ENCODE measurements at places on chromosomes 11 and 22.

DNA sequence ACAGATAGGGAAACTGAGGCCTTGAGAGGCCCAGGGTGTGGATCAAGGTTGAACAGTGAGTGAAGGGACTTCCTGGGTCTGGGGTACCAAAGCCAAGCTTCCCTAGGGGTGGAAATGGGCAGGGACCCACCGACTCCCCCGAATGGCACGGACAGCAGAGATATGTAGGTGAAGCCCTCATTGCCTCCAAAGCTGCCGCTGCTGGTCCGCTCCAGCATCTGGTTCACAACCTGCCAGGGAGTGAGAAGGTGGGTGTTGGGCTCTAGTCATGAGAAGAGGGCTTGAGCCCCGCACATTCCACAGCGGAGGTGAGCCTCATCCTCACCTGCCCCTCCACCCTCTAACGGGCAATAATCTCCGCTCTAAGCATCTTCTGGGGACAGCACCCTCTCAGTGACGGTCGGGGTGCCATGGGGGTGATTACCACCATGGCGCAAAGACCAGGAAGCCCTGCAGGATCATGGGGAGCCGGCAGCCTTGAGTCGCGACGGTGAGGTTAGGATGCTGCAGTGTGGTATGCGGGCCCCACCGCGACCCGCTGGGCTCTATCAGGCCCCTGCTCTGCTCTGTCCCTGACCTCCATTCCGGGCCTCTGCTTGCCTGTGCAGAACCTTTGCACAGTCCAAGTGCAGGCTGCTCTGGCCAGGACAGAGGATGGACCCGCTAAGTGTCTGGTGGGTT is 10.8 kb downstream of the ALDH3B2 start:
- DNase-seq, result peak; percentile 37

DNA sequence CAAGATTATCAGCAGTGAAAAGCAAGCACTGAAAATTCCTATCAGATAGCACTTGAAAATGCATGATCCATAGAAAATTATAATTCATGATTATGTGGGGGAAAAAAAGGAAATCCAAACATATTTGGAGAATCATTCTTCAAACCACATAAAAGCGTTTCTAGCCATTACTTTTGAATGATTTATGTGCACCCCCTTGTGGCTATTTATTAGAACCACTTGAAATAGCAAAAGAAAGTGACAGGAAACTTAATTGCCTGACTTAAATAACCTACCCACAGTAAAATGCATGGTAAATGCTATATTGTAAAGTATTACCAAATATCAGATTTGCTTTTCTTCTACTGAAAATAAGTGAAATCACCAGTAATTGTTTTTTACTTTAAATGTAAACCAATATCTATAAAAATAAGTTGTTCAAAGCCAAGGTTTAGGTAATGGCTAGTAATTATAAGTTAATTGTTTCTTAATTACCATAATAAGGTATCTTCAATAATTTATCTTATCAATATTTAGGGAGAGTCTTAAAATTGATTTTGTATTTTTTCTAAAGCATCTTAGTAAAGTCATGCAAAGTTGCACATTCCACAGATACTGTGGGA is 168.5 kb downstream of the ARHGAP42 start:
- no peak for DNase-seq

- no peak for DNase-seq
Observed at GRCh38 chr22:36417281-36417686, 29.5 kb upstream of the MYH9 start.

- DNase-seq, result no peak
Observed at GRCh38 chr11:19506816-19507486, 205.7 kb upstream of the NAV2 start.

- no peak for DNase-seq
Observed at GRCh38 chr11:60280412-60280811, at the start of gene MS4A4A. TSS of gene MS4A4A (plus strand) at chr11:60280666. CDS start at chr11:60280676, 10 bp downstream.

GRCh38 chr11:65640483-65641296 is 2.8 kb downstream of the SIPA1 start:
- peak; percentile 81 for DNase-seq

GRCh38 chr11:78355309-78355705 is 62.3 kb downstream of the GAB2 start:
- DNase-seq, result no peak

DNA sequence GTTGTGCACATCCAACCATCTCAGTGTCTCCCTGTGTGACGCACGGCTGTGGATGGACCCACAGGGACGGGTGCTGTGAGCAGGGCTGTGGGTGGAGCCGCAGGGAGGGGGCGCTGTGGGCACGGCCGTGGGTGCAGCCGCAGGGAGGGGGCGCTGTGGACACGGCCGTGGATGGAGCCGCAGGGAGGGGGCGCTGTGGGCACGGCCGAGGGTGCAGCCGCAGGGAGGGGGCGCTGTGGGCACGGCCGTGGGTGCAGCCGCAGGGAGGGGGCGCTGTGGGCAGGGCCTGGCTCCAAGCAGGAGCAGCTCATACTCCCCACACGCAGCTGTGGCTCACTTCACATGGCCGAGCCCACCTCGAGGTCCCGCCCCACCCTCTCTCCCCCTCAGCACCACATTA is 6.0 kb upstream of the MAPK11 start:
- no peak for DNase-seq

DNA sequence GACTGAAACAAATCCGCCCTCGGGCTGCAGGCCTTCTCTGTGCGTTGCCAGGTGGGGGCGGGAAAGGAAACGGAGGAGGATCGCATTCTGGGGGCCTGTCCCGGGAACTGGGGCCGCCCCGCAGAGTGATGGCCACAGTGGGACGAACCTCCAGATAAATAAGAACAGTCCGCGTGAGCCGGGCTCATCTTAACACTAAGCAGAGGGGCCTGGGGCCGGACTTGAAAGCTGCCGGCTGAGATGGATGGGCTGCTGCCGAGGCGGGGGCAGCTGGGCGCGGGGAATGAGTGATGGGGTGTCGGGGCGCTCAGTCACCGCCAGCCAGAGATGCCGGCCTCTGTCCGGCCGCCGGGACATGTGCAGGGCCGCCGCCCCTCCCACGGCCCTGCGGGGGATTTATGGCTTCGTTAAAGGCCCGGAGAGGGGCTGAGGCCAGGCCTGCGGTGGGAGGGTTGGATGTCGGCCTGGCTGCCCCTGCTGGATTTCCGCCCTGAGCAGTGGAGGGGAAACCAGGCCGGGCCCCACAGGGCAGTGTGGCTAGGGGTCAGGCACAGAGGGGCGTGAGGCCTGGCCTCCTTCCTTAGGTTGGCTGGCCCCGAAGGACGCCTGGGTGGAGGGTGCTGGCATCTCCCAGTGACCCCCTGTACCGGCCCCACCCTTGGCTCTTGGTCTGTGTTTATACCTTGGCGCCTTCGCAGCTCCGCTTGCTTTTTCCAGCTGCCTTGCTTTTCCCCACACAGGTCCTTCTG is 45.3 kb upstream of the CD82 start:
- no peak for DNase-seq

- DNase-seq, result no peak
Observed at GRCh38 chr11:36312611-36313472, 16.8 kb downstream of the PRR5L start.

DNA sequence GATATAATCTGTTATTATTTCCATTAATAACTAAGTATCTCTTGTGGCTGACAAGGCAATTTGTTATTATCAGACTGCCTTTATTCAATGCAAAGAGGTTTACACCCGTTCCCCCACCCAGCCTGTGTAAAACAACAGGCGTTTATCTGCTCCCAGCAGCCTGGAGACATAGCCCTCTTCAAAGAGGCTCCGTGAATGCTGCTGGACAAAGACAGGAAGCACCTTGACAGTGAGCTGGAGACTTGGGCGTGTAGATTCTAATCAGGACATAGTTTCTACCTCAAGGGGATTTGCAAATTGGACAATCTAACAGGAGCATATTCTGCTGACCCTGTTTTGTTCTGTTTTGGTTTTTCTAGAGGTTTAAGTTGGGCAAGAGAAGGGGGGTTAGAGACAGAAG is 733.0 kb upstream of the KIRREL3 start:
- no peak for DNase-seq

DNA sequence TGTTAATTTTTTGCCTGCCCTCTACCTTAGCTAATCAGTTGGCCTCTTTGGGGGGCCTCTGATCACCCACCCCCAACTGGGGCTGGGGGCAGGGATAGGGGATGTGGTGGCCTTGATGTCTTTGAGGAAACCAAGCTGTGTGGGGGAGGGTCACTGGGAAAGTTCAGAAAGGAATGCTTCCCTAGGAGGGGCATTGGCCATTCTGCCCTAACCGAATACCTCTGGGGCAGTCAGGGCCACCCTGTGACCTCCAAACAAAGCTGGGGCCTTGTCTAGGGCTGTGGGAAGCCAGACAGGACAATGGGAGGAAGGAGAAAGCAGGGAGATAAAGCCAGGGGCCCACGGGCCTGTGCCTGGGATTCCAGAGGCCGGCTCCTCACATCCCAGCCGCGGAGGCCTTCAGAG is 97.5 kb downstream of the TSPAN18 start:
- no peak for DNase-seq

DNA sequence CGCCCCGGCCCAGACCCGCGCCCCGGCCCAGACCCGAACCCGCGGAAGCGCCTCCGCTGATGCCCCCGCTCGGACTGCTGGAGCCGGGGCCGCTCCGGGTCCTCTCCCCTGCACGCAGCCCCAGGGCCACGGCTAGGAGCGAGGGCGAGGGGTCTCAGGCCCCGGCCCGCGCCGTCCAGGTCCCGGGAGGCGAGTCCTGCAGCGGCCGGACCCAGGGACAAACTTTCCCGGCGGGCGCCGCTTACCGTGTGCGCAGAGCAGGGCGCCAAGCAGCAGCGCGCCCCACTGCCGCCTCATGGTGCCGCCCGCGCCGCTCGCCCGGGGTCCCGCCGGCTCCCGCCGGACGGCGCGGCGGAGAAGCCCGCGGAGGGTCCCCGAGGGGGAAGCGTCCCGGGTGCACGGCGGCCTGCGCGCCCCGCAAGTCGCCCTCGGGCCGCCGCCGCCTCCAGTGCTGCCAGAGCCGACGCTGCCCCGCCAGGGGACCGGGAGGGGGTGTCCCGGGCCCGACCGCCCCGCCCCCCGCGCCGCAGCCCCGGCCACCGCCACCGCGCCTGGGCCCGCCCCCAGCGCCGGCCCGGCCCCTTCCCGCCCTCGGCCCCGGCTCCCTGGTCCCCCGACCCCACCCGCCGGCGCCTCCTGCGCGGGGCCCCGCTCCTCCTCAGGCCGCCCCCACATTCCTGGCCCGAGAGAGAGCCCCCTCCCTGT is at the start of gene LRP4:
LRP4 (minus strand) TSS at position 468 of the 705 bp plus-strand sequence; CDS start at position 297, 171 bp downstream.
- peak; percentile 73 for DNase-seq

DNA sequence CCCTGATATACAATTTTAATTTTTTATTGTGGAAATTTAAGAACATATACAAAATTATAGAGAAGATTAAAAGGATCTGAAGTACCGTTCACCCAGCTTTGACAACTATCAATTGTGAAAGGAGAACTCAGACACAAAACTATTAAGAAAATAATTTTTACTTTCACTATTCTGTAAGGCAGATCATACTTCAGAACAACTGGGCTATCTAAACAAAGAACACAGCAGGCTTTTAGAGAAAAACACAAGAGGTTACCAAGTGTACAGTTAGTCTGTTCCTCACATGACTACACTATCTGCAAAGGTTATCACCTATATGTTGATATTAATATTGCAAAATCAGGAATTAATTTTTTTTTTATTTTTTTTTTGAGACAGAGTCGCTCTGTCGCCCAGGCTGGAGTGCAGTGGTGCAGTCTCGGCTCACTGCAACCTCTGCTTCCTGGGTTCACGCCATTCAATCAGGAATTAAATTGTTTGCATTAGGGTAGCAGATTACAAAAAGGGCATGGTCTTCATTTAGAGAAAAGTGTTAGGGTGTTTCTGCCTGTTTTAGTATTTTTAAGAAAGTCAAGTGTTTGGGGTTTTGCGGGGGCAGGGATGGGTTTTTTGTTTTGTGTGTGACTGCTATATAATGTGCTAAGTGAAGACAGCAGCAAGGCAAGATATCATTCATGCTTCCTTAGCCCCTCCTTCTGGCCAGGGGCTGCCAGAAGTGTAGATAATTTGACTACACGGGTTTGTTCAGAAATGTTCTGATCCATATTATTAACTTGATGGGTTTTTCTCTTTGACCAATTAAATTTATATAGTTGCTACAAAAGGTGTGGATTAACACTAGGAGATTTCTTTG is 27.6 kb upstream of the SIK2 start:
- DNase-seq, result no peak

GRCh38 chr11:87924125-87924524 is 251.1 kb downstream of the RAB38 start:
- no peak for DNase-seq

GRCh38 chr22:37472418-37473006 is 13.7 kb downstream of the MFNG start:
- DNase-seq, result no peak

- no peak for DNase-seq
Observed at GRCh38 chr11:100835854-100836253, 148.8 kb downstream of the ARHGAP42 start.

- no peak for DNase-seq
Observed at GRCh38 chr22:22087854-22088657, 105.5 kb upstream of the TOP3B start.

DNA sequence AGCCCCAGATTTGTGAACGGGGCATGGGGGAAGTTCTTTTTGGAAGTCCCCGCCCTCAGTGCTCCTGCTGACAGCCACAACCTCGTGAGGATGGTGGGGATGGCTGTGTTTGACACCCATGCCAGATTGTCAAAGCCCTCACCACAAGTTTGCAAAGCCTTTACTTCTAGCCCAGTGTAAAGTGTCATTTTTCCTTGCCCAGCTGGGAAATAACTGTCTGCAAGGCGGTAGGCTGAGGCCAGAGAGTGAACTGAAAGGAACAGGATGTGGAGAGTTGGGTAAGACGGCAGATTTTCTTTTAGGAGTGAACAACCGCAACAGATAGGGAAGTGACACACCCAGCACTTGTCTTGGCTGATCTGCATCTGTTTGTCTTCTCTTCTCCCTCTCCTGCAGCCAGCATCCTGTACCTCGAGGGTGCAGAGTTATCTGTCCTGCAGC is 13.6 kb downstream of the IL17RA start:
- no peak for DNase-seq

- DNase-seq, result no peak
Observed at GRCh38 chr22:37739035-37739434, 42.2 kb downstream of the TRIOBP start.

DNA sequence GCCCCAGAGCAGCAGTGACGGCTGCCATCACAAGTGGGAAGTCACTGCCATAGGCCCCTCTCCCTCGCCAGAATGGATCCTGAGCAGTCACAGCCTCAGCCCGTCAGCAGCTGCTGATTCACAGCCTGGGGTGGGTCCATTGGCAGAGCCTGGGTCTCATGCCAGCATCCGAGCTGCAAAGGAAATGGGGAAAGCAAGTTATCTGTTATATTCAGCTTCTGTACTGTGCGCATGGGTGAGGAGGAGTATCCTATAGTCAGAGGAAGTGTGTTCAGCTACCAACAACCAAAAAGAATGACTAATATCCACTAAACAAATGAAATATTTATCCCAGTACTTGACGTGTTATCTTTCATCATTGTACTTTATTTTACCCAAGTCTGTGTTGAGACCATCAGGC is 119.7 kb downstream of the RCN1 start:
- no peak for DNase-seq

GRCh38 chr11:73246303-73246702 is 25.8 kb upstream of the P2RY6 start:
- DNase-seq, result no peak

DNA sequence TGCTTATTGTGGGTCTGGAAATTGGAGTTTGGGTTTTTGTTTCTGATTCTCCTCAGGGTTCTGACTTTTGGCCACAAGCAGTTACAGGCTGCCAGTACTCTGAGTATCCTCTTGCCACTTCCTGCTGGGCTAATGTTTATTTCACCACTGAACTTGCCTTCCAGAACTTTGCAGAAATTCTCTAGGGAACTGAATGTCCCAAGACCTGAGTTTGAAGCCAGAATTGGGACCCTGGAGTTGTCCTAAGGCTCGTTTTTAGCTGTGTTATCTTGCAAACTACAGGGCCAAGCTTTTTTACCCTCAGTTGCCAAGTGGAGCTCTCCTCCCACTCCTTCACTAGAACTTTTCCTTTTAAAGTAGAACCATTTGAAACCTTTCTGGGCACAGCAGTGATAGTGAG is 89.9 kb downstream of the FAT3 start:
- no peak for DNase-seq
